ENCODE measurements at places on chromosomes 5 and 9.

DNA sequence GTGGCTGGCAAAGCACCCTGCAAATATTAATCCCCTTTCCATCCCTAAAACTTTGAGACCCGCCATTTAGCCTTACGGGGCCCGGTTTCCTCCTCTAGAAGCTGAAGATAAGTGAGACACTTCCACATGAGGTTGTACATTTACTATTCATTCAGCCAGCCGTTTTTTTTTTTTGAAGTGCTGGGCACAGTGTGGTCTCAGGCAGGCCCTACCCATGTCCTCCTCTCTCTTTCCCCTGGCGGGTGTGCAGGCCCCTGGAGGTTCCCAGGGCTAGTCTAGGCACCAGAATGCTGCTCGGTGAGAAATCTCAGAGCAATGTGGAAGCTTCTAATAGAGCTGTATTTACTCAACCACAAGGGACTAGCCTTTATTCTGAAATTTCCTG is 107.4 kb upstream of the LARP1 start:
- DNase-seq: no peak

DNA sequence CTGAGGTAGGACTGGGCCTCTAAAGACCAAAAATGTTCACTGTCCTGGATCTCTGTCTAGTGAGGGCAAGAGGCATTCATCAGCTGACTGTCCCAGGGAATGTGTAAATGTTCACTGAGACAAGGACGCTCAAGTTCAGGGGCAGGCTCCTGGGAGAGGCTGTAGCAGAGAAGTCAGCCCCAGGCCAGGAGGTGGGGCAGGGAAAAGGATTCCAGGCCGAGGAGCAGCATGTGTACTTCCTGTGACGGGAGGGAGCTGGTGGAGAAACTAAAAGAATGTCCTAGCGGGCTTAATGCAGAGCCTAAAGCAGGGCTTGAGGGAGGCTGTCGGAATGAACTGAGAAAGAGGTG is 205.8 kb downstream of the GABBR2 start:
- no peak for DNase-seq

GRCh38 chr9:87516926-87517290 is 19.2 kb downstream of the DAPK1 start:
- no peak for DNase-seq

GRCh38 chr9:114347675-114348074 is 18.0 kb downstream of the ORM2 start:
- no peak for DNase-seq

- no peak for DNase-seq
These were observed 168.6 kb downstream of the SLC12A2 start for GRCh38 chr5:128252196-128252595.

GRCh38 chr9:123337971-123338370 is 18.0 kb upstream of the CRB2 start:
- DNase-seq: no peak

DNA sequence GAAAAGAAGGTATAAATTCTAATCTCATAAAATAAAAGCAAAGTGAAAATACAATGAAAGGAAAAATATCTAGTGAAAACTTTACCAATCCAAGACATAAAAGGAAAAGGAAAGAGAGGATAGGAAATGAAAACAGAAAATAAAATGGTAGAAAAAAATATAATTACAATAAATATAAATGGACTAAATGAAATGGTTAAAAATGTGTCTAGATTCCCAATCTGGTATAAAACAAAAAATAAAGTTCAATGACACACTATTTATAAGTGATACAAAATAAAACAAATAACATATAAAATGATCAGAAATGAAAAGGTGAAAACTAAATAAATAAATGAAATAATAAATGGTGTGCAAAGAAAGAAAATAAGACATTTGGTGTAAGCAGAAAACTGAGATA is 516.4 kb upstream of the RORB start:
- DNase-seq: no peak
